IPS DF 6.9 (cell line): ENCODE measurements at places on chromosomes 7 and 10.

- no peak overlapping the region for H3K27ac ChIP-seq
- peaks cover 7% of the 10 kb centered on the region; the same call in 1 of the 2 replicates for H3K4me1 ChIP-seq
- DNase-seq: no peak
- no peaks in the 10 kb centered on the region for H3K36me3 ChIP-seq
- no peaks in the 10 kb centered on the region for H3K27me3 ChIP-seq
- H3K4me3 ChIP-seq: no peak overlapping the region
Measured at GRCh38 chr10:26776258-26776657, 78.8 kb downstream of the PDSS1 start.

- no peaks in the 10 kb centered on the region for H3K36me3 ChIP-seq
- H3K27ac ChIP-seq: no peak overlapping the region
- no peak for DNase-seq
- no peak overlapping the region for H3K4me3 ChIP-seq
Measured at GRCh38 chr10:110269374-110270318, 35.1 kb downstream of the SMNDC1 start.

- no peaks in the 10 kb centered on the region for H3K27me3 ChIP-seq
- no peaks in the 10 kb centered on the region for H3K4me1 ChIP-seq
- no peak overlapping the region for H3K27ac ChIP-seq
- H3K4me3 ChIP-seq: no peak overlapping the region
- no peak for DNase-seq
- H3K36me3 ChIP-seq: no peaks in the 10 kb centered on the region
Measured at GRCh38 chr10:34396663-34397062, 418.4 kb downstream of the PARD3 start.

DNA sequence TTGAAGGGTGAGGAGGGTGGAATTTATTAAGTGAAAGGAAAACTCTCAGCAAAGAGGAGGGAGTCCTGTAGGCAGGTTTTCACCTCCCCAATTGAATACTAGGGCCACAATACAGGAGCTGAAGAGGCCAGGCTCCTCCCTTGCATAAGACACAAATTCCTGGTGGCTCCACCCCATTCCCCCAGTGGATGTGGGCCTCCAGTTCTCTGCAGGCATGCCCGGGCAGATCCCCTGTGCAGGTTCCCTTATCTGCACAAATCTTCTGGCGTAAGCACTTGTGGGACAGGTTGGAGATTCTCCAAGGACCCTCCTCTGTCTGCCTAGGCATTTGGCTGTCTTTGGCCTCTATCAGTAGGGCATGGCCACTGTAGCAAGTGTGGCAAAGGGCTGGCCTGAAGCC lies 847.1 kb upstream of the MBL2 start:
- H3K27me3 ChIP-seq: no peaks in the 10 kb centered on the region
- no peaks in the 10 kb centered on the region; the same call in 1 of the 2 replicates for H3K36me3 ChIP-seq
- DNase-seq: no peak
- H3K4me1 ChIP-seq: no peaks in the 10 kb centered on the region
- H3K27ac ChIP-seq: no peak overlapping the region

DNA sequence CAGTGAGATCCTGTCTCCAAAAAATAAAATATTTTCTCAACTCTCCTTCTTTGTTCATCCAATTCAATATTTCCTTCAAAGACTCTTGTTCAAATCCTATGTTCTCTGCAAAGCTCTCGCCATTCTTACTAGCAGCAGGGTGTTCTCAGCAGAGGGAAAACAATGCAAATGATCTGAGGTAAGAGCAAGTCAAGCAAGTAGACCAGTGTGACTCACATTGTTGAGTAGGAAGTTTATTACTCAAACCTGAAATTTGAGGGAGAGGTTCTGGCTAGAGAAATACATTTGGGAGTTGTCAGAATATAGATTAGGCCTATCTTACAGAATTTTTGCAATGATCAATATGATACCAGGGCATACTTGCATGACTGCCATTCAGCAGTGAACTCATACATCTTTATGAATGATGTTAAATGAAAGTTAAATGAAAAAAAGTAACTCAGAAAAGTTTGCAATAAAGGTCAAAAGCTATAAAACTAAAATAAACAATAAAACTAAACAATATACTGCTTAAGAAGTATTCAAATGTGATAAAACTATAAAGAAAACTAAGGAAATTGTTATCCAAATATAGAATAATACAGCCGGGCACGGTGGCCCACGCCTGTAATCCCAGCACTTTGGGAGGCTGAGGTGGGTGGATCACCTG lies 5.8 kb downstream of the IDE start:
- DNase-seq: no peak
- peaks cover 2% of the 10 kb centered on the region; the same call in 1 of the 2 replicates for H3K4me1 ChIP-seq
- H3K27me3 ChIP-seq: no peaks in the 10 kb centered on the region
- H3K27ac ChIP-seq: no peak overlapping the region

- DNase-seq: no peak
- H3K4me3 ChIP-seq: no peak overlapping the region
- no peaks in the 10 kb centered on the region for H3K27me3 ChIP-seq
- 0 out of 2 replicates have a peak, but pooled peaks cover 2% of the 10 kb centered on the region for H3K4me1 ChIP-seq
Measured at GRCh38 chr7:37549076-37549931, 100.6 kb upstream of the ELMO1 start.

DNA sequence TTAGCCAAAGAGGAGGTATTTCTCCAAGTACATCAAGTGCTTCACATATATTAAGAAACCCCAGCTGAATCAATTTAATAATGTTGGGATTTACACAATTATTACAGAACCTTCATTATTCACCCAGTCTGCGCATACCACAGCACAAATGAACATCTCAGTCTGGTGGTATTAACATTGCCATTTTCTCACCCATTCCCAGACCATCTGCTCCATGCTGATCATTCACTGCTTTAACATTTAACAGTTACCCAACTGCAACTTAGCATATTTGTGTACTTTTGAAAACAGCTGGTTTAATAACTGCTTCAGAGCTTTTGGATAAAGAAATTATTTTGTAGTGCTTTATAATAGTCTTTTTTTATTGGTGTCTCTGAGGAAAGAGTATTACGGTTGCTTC lies 1072.1 kb downstream of the NXPH1 start:
- no peaks in the 10 kb centered on the region for H3K27me3 ChIP-seq
- no peaks in the 10 kb centered on the region for H3K36me3 ChIP-seq
- no peak overlapping the region for H3K27ac ChIP-seq
- no peak for DNase-seq
- H3K4me1 ChIP-seq: no peaks in the 10 kb centered on the region
- no peak overlapping the region for H3K4me3 ChIP-seq
